ENCODE measurements at places on chromosomes 12 and 14.

GRCh38 chr14:49294621-49295148 lies 291.5 kb downstream of the RPS29 start:
- DNase-seq: no peak

DNA sequence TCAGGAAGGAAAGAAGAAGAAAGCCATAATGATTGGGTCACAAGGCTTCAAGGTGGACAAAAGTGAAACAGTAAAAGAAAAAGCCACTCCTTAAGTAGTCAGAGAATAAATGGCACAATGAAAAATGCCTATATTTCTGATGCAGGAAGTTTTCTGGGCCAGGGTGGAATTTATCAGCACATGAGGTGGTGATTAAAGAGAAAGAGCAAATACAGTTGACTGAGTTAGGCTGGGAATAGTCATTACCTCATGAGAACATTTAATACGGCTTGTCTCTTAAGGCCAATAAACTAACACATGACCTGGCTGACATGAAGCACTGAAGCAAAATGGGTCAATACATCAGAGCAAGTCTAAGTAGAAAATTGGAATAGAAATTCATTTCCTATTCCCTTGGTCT lies 499.7 kb downstream of the TMTC2 start:
- DNase-seq: no peak

GRCh38 chr14:58513272-58513671 lies 85.8 kb downstream of the KIAA0586 start:
- DNase-seq: no peak

- DNase-seq: peak; percentile 16
Measured at GRCh38 chr12:94603434-94604365, 46.7 kb downstream of the TMCC3 start.

- DNase-seq: no peak
Measured at GRCh38 chr12:89461649-89462612, 62.7 kb downstream of the GALNT4 start.

GRCh38 chr12:53344487-53344823 lies 8.3 kb upstream of the SP7 start:
- DNase-seq: no peak

GRCh38 chr12:97754306-97754705 lies 291.7 kb downstream of the RMST start:
- DNase-seq: no peak

DNA sequence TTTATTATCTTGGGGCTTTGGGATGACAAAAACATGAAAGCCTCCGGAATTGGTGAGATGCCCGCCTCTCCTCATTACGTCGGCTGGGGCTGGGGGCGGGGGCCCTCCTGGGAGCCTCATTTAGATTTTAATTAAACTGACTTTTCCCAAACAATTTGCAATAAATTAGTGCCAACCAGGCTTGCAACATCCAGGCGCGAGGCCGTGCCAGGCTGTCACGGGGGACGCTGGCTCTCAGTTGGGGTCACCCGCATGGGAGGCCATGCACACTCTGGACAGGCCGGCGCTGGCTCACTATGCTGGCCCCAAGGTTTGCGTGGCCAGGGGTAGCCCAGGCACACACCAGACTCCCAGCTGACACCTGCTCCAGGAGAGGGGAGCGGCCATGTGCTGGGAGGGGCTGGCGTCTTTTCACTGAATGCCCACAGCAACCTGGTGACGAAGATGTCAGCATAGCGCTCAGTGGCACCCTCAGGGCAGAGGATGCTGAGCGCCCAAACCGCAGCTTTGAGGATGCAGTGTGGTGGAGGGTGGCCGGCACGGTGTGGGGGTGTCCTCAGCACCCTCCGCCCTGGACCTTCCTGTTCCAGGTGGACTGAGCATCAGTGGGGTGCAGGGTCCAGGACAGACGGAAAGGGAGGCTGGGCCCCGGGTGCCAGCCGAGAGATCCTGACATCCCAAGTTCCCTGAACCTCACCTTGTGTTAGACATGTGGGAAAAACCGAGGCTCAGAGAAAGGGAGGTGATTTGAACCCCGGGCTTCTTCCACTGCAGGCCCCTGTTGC lies 190.8 kb upstream of the C14orf180 start:
- no peak for DNase-seq

GRCh38 chr12:77584860-77585259 lies 245.8 kb upstream of the NAV3 start:
- no peak for DNase-seq

DNA sequence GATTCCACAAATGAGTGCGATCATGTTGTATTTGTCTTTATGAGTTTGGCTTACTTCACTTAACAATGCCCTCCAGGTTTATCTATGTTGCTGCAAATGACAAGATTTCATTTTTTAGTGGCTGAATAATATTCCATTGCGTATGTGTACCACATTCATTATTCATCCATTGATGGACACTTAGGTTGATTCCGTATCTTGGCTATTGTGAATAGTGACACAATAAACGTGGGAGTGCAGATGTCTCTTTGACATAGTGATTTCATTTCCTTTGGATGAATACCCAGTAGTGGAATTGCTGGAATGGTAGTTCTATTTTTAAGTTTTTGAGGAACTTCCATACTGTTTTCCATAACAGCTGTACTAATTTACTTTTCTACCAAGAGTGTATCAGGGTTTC lies 23.5 kb downstream of the AKAP6 start:
- no peak for DNase-seq

GRCh38 chr14:42224053-42224888 lies 617.6 kb downstream of the LRFN5 start:
- no peak for DNase-seq

DNA sequence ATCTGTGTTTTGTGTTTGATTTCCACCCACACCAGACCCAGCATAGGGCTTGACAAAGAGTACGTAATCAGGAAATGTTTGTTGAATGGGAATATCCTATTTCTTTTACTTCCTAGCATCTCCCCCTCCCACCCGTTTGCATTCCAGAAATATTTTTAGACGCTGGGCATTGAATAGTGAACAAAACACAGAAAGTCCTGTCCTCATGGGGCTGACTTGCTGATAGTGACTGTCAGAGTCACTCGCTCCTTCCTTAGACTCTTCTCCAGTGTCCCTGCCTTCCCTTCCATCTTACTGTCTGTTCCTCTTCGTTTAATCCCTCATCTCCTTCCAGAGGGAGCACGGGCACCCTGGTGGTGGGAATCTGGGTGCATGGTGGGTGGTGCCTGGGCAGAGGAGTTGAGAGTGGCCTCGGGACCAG lies 53.6 kb downstream of the SLC25A47 start:
- no peak for DNase-seq

GRCh38 chr12:52351196-52352059 lies 15.9 kb downstream of the KRT85 start:
- DNase-seq: peak; percentile 2

DNA sequence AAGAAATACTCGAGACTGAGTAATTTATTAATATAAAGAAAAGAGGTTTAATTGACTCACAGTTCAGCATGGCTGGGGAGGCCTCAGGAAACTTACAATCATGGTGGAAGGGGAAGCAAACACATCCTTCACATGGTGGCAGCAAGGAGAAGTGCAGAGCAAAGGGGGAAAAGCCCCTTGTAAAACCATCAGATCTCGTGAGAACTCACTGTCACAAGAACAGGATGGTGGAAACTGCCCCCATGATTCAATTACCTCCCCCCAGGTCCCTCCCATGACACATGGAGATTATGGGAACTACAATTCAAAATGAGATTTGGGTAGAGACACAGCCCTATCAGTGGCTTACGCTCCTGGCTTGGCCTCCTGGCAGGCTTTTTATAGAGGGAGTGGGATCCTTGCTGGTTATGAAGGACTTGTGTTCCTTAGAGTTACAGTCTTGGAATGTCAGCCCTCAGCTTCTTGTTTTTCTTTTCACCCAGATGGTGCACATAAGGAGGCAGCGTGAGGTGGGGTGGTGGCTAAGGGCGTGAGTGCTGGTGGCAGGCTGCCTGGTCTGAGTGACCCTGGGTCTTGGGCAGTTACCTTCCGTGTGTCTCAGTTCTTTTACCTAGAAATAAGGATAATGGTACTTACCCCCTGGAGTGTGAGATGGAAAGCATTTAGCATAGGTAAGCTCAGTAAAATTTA lies 25.7 kb downstream of the TRAF3 start:
- no peak for DNase-seq

GRCh38 chr12:65355461-65355860 lies 77.0 kb downstream of the MSRB3 start:
- DNase-seq: no peak

GRCh38 chr12:77372026-77372425 lies 306.7 kb upstream of the E2F7 start:
- DNase-seq: no peak

- no peak for DNase-seq
Measured at GRCh38 chr12:21583587-21583986, 21.1 kb downstream of the GYS2 start.

DNA sequence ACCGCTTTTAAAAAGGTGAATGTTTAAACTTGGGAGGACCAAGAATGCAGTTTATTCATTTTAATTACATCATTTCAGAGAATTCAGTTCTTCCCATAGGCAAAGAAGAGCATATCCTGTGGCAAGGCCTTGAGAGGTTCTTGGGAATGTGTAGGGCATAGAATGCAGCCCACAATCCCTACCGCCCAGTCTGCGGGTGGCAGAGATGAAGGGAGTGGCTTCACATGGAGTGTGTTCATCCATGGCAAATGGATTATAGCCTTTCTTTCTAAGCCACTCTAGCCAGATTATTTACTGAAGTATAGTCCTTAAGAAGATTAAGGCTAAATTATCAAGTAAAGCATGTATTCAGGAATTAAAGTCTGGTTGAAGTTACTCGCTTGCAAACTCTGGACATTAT lies 97.4 kb downstream of the TSPAN8 start:
- no peak for DNase-seq

- no peak for DNase-seq
Measured at GRCh38 chr12:53626702-53627169, 554 bp upstream of the ATF7 start.

- DNase-seq: no peak
Measured at GRCh38 chr14:68413509-68413908, 379.4 kb downstream of the ZFP36L1 start.

GRCh38 chr12:18676996-18677588 lies 60.7 kb downstream of the PLCZ1 start:
- DNase-seq: no peak

DNA sequence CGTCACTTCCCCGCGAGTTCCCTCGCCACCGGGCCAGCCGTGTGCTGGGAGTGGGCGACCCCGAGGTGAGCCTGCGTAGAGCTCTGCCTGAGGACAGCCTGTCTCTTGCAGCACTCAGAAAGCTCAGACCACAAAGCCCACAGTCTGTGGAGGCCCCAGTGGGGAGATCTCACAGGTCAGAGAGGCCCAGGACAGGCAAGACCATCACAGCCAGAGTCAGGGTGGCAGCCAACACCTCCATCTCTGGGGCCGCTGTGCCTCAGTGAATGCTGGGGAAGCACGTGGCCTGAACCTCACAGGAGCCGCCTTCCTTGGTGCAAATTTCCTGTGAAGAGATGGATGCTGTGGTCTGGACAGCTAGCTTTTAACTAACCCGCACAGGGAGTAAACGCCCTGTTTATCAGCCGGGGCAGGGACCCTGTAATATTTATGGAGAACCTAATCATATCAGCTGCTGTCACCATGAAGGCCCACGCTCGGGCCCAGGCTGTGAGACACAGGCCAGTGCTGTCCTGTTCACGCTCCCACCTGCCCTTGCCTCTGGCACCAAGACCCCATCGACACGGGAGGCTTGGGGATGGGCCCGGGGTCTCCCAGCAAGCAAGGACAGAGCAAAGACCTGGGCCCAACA lies 56.9 kb downstream of the CDC42BPB start:
- DNase-seq: no peak

DNA sequence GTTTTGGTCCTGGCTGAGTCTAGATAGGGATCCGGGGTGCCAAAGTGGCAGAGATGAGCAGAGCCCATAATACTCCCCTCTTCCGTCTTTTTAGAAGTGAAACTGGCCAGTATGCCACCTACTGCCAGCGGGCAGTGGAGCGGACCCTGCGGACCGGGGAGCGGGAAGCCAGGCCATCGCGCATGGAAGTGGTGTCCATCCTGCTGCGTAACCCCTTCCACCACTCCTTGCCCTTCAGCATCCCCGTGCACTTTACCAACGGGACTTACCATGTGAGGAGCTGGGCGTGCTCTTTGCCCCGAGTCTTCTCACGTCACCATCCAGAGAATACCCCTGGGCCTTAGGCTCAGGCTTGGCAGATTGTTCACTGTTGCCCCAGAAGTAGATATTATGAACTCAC lies 21.0 kb downstream of the PIGH start:
- DNase-seq: no peak

DNA sequence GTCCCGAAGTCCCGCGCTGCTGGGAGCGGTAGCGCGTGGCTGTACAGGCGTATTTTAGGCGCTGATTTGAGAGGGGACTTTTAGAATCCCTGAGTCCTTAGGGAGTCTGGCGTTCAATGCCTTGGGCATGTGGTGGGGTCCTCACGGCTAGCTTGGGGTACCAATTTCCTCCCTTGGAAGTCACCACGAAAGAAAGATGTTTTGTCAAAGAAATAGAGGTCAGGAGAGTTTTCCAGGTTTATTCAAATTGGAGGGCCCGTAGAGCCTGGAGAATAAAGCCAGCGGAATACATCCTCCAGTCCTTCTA lies 63.9 kb downstream of the KLHL28 start:
- no peak for DNase-seq

GRCh38 chr12:65595016-65595560 lies 229.2 kb upstream of the HMGA2 start:
- no peak for DNase-seq

DNA sequence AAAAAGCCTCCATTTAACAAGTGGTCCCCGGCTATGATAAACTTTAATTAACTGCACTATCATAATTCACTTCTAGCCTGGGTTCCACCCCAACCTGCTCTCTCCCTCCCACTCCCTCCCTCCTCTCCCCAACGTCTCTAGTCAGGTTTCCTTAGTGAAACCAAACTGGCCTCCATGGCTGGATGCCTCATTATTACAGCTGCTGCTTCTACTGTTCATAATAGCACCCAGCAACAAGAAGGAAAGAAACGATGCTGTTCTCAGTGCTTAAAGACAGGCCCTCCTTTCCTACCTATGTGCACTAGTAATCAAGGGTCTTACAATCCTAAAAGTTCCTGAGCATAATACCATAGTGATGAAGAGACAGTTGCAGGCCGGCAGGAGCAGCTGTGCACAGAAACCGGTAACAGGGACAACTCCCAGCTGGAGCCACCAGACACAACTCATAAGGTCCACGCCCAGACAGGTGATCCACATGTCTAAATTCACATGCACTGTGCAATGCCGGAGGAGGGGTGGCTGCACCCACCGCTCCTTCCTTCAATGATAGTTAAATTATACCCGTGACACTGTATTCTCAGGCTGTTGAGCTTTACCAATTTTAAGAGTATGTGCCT lies 6.2 kb downstream of the IRF2BPL start:
- DNase-seq: no peak

- no peak for DNase-seq
Measured at GRCh38 chr14:92970271-92970670, 47.3 kb downstream of the CHGA start.

DNA sequence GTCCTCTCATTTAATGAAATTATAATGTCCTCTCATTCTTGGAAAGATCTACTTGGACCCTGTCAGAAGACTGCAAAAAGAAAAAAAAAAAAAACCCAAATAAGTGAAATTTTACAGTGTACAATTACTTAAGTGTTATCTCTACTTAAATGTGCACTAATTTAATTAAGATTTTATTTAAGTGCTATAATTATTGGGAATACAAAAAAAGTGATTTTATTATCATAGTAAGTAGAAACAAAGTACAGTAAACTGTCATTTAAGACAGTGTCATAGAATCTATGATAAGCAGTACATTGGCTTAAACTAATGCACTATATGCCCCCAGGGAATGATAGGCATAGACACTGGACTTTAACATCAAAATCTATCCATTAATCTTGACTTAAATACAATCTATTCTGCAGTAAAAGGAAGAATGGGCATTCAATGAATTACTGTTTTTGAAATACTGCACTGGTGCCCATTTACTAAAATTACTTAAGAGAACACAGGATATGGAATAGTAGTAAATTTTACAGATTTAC lies 23.3 kb downstream of the INSM2 start:
- DNase-seq: no peak
